Left cardiac atrium (tissue), 4 donors: ENCODE measurements at places on chromosomes 2 and 18.
A peak's percentile ranks its signal among the peaks of the same experiment; 100 is the strongest.

GRCh38 chr2:204239411-204240165 lies 303.0 kb downstream of the ICOS start:
- DNase-seq: no peak

DNA sequence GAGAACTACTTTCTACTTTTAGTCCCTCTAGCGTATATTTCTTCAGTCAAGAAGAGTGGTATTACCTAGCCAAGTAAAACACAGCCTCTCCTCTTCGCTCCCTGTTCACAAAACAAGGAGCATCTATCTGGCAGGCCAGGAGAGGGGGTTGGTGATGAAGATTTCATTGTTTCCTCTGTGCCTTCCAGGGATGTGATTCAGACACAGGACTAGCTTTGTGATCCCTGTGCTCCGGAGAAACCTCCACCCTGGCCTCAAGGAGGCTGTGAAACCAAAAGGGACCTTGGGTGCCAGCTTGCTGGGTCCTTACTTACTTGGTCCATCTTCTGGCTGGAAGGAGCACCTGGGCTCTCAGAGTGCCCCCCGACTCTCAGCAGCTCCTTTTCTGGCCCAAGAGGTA lies 5.7 kb downstream of the RHOB start:
- peak; percentile 42 for DNase-seq

DNA sequence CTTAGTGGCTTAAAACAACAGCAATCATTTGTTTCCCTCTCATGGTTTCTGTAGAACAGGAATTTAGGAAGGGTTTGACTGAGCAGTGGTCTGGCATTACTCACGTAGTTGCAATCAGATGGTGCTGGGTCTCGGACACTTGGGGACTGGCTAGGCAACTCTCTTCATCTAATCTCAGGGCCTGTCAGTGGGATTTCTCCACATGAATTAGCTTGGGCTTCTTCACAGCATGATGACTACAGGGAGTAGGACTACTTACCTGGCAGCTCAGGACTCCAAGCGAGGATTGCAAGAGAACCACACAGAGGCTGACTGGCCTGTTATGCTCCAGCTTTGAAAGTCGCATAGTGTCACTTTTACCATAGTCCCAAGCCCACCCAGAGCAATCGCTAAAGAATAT lies 125.1 kb downstream of the TTC27 start:
- no peak for DNase-seq

DNA sequence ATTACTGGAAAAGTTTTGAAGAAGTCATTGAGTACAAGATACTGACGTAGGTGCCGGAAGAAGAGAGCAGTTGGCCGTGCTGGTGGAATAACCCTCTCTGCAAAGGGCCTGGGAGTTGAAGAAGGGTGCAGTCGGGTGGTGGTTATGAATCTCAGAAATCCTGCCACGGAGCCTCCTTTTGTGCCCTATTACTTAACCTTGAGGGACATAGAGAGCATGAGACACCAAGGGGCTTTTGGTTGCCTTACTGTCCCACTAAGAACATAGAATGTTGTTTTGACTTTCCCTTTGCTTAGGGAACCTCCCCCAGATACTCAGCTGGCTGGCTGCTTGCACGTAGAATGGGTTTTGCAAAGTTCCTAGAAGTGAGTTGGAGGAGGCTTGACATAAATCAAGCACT lies 1.3 kb upstream of the CD28 start:
- DNase-seq: no peak

DNA sequence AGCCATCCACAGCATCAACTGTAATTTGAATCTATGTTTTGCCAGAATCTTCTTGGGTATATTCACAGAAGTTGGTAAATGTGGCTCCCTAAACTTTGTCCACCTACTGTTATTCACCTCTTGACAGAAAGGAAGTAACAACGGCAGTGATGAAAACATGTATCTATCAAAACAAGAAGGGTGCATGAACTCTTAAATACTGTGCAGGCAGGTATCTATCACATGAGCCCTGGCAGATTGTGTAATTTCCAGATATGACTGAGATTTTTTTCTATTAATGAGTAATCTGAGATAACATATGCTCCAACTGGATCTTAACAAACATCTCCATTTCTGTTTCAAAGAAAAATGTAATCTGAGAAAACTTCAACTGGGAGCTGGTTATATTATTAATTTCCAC lies 36.6 kb downstream of the SFT2D3 start:
- DNase-seq: no peak

GRCh38 chr2:39737661-39738060 lies 41.4 kb downstream of the THUMPD2 start:
- peak; percentile 30 for DNase-seq

GRCh38 chr2:78992807-78993517 lies 32.5 kb upstream of the REG3G start:
- DNase-seq: no peak

- DNase-seq: no peak
Measured at GRCh38 chr2:241559323-241560161, 997 bp downstream of the BOK start.

DNA sequence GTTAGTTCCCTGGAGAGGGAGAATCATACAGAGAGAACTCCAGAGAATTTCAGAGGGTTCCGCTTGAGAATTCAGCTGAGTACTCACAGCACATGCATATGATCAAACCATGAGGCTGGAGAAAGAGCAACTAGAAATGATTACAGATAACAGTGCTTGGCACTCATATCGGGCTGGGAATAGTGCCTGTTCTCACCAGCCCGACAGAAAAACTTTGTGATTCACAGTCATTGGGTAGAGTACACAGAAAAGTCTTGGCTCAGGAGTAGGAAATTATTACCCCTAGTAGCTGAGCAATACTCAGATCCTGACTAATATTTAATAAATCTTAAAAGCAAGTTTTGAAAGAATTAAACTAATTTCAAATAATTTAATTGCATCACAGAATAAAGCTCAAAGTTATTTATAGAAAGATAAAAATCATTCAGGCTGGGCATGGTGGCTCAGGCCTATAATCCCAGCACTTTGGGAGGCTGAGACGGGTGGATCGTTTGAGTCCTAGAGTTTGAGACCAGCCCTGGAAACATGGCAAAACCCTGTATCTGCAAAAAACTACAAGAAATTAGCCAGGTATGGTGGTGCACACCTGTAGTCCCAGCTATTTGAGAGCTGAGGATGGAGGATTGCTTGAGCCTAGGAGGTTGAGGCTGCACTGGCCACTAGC lies 6.8 kb downstream of the WDPCP start:
- DNase-seq: peak; percentile 60

DNA sequence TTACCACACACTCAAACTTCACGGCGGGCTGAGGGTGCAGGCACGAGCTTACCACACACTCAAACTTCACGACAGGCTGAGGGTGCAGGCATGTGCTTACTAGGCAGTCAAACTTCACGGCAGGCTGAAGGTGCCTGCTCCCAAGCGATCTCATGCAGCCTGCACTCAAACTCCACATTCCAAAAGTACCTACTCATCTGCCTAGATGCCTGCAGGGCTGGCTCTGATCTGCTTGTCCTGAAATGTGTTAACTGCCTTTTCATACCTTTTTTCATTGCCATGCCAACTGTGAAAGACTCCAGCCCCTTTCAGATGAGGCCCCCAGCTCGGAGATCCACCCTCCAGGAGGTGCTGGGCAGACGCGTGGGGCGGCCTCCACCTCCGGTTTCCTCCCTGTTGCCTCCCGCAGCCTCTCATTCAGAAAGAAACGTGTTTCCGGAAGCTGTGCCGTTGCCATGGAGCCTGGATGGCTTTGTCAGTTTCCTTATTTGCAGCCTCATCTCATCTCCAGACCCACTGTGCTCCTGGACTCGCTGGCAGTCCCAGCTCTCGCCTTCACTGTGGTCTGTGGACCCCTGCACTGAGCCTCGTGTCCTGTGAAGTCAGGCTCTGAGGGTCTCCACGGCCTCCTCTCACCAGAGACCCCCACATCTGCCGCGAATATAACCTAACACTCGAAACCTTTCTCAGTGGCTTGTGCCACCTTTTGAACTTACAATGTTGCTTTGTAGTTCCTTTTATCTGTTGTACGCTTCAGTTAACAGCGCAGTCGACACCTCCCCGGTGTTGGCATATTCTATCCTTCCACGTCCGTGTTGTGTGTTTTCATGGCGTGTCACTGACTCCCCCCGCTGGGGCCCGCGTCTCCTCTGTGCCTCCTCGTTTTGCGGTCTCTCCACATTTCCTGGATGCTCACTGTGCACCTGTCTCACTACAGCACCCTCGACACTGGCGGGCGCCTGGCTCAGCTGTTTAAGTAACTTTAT lies 106.1 kb upstream of the ALKAL2 start:
- no peak for DNase-seq

DNA sequence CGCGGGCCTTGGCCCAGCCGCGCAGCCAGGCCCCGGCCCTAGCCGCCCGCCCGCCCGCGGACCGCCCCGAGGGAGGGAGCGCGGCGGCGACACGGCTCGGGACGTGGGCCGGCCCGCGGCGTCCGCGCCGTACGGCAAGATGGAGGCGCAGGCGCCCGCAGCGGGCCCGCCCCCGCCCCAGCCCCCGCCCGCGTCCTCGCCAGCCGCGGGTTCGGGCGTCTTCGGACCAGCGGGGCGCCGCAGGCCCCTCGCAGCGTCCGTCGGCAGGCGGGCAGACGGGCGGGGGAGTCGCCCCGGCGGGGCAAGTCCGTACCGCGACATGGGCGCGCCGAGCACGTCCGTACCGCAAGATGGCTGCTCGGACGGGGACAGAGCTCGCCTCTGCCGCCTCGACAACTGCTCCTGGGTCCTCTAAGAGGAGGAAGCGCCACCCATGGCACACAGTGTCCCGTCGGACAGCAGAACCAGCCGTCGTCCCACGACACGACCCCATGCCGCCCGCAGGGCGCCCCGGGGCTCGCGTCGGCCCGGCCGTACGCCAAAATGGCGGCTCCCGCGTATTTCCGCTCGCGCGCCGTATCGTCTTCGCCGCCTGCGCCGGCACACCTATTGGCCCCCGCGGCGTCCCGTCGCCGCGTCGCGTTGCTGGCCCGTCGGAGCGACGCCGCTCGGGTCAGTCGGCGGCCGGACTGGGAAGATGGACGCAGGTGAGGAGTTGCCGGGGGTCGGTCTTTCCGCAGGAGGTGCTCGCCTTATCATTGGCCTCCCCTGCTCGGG lies at the start of the genes ATG4B and THAP4:
TSS of gene ATG4B (plus strand) at position 676 of the 777 bp plus-strand sequence. CDS start at position 698, 22 bp downstream.
TSS of gene THAP4 (minus strand) at position 141 of the 777 bp plus-strand sequence. CDS start 141 bp downstream, outside the sequence.
- DNase-seq: peak; percentile 90

DNA sequence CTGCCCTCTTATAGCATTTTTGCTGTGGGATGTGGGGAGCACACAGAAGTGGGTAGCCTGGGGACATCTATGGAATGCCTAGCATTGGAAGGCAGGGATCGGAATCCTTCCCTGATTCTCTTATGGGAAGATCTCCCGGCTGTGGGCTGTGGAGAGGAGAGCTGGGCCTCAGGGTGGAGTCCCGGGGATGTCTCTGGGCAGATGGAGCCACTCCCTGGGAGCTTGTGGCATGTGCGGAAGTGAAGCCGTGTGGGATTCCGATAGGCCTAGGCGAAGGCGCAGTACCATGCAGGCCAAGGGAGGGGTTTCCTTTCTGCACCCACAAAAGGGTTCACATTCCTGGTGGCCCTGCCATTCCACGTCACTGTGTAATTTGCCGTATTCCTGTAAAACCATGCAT lies 87.9 kb downstream of the GLI2 start:
- DNase-seq: no peak

GRCh38 chr2:186205254-186205911 lies 280.7 kb upstream of the ZC3H15 start:
- no peak for DNase-seq

DNA sequence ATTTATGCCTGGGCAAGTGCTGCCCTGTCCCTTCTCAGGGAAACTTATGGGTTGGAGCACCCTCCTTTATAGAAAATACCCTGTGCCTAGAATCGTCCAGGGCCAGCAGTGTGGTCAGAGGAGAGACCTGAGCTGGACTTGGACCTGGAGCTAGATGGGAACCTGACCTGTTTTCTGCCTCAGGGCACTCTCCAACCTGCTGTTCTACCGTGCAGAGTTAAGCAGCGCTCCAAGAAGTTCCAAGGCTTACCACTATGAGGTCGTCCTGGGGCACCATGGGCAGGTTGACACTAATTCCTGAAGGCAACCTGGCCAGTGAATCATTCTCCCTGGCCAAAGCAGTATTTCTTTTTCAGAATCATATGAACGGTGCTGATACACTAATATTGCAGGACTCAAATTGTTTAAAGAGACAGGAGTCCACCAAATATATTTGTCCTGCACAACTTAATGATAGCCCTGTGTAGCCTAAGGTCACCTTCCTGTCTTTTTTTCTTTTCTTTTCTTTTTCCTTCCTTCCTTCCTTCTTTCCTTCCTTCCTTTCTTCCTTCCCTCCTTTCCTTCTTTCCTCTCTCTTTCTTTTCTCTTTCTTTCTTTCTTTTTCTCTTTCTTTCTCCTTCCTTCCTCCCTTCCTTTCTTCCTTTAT lies 455.4 kb upstream of the HNMT start:
- no peak for DNase-seq

DNA sequence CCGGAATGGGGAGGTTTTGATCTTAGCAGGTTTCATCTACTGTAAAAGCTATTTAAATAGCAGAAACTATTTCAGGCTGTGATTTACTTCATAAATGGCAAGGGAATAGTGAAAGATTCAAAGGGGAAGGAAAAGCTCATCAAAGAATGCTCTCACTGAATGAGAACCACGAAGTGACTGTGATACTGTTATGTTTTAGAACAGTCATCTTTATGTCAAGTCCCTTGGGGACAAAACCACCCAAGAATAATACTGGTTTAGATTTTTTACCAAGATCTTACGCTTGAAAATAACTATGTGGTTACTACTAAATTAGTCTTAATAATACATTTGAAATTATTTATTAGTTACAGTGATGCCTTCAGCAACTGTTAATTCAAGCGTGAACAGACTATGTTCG lies 28.1 kb downstream of the FARSB start:
- DNase-seq: no peak

DNA sequence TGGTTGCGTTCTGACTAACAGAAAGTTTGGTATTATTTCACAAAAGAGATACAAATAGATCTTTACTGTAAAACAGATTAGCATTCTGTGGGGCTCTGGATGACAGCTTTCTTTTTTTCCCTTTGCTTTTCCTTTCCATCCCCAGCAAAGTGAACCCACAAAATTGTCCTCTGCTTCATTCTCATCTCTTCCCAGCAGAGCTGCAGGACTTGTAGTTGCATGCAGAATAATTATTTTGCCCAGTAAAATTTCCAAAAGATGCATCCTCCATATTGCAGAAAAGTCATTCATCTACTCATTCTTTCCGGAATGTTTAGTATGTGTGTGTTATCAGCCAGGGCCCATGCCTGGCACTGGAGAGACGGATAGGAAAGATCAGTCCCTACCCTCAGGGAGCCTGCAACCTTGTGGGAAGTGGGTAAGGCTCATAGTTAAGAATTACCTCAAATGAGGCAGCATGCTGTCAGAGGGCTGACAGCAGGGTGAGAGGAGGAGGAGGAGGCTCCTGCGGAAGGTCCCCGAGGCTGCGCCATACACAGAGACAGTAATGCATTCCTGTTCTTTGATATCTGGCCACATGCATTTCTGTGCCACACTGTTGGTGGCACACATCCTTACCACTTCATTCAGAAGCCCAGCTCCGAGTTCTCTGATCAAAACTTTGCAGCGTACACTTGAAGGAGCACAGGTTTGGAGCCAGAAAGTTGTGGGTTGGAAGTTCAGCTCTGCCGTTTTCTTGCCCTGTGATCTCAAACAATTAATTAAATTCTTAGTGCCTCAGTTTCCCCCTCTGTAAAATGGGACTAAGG lies 225.4 kb downstream of the MYCN start:
- DNase-seq: no peak
